Progenitor cell of endocrine pancreas (in vitro differentiated cells): ENCODE measurements at places on chromosomes 16 and 17. TPM values are rescaled to one million over a fixed set of nuclear protein-coding genes. Genes with fewer than 3 reads are reported as not detected.

DNA sequence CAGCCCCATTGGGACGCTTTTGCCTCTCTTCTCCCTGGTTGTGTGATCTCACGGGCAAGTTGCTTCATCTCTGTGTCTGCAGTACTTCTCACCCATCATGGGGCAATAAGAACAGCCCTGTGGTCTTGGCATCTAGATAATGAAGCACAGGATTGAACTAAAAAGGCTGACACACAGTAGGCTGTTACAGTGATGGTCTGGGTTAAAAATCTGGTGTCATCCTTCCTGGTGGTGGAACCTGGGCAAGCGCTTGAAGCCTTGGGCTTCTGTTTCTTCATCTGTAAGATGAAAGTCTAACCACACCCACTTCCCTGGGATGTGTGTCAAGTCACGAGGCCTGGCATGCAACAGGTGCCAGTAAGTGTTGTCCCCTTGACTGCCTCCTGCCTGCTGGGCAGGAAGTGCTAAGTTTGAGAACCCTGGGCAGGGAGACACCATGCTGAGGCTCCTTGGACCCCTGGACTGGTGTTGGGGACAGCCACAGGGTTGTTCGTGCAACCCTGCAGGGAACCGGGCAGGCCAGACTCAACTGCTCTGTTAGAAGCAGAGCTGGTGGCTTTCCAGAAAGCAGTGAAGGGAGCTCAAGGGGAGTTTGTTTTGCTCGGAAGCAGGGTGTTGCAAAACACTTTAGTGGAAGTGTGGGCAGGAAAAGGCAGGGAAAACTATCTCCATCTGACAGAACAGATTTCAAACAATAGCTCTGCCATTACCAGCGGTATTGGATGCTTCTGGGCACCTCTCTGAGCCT, 5.9 kb upstream of the MAP2K3 start:
- no peak overlapping the region for H3K27ac ChIP-seq
- peaks cover 75% of the 10 kb centered on the region for H3K27me3 ChIP-seq
- DNase-seq: no peak
- no peak overlapping the region for H3K4me3 ChIP-seq
- H3K36me3 ChIP-seq: no peaks in the 10 kb centered on the region

The HSPB9 gene
- 0.16 TPM in 1 of 2 replicates, not detected in the other for total RNA-seq

DNA sequence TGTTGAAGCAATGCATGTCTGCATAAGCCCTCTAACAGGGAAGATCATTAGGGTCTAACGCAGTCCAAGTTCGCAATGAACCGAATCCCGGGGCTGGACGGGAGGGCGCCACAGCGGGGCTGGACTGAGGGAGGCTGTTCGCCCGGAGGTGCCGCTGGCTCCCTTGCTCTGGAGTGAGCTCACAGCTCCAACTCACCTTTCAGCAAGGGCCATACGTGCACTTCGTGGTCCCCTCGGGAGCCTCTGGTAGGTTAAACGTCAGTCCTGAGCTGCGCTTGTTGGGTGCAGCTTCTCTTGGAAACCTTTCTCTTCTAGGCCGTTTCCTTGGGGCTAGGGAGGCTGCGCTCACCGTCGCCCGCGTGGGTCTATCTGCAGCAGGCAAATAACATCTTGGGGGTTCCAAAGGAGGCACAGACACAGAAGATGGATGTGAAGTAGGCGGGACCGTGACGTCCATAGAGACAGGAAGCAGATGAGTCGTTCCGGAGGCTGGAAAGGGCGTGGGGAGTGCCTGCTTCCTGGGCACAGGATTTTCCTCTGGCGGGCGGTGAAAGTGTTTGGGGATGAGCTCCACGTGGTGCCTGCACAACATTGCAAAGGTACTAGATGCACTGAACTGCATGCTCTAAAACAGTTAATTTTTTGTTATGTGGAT, 21.9 kb downstream of the ATP2C2 start:
- no peaks in the 10 kb centered on the region for H3K36me3 ChIP-seq
- H3K4me3 ChIP-seq: no peak overlapping the region
- no peaks in the 10 kb centered on the region for H3K4me1 ChIP-seq
- H3K27ac ChIP-seq: no peak overlapping the region

- no peaks in the 10 kb centered on the region for H3K36me3 ChIP-seq
- H3K4me1 ChIP-seq: peaks cover 27% of the 10 kb centered on the region
- H3K27ac ChIP-seq: no peak overlapping the region
- peaks cover 52% of the 10 kb centered on the region for H3K27me3 ChIP-seq
- no peak for DNase-seq
Measured at GRCh38 chr16:77437859-77438258, 3.0 kb upstream of the ADAMTS18 start.

The CCDC78 gene
- total RNA-seq: 2.5 and 3.2 TPM in 2 replicates

- no peaks in the 10 kb centered on the region for H3K27me3 ChIP-seq
- H3K27ac ChIP-seq: no peak overlapping the region
- no peak overlapping the region for H3K4me3 ChIP-seq
- no peak for DNase-seq
Measured at GRCh38 chr17:70604854-70605253, 435.5 kb downstream of the KCNJ2 start.

The CMTM1 gene
- 8.8 and 9.0 TPM in 2 replicates for total RNA-seq

- H3K27me3 ChIP-seq: no peaks in the 10 kb centered on the region
- H3K27ac ChIP-seq: no peak overlapping the region
- H3K4me1 ChIP-seq: no peaks in the 10 kb centered on the region
- no peak for DNase-seq
- no peak overlapping the region for H3K4me3 ChIP-seq
Measured at GRCh38 chr17:59572301-59572924, 7.0 kb downstream of the DHX40 start.

GRCh38 chr16:17101646-17102045, 369.1 kb downstream of the XYLT1 start:
- DNase-seq: no peak
- H3K36me3 ChIP-seq: no peaks in the 10 kb centered on the region
- H3K4me1 ChIP-seq: no peaks in the 10 kb centered on the region

The KRTAP2-3 gene
- total RNA-seq: not detected in 2 replicates

GRCh38 chr17:81907219-81908145, 3.7 kb downstream of the PCYT2 start:
- no peaks in the 10 kb centered on the region for H3K27me3 ChIP-seq
- H3K27ac ChIP-seq: no peak overlapping the region
- no peak for DNase-seq
- H3K4me3 ChIP-seq: no peak overlapping the region

The RAB40B gene
- total RNA-seq: 13.3 and 14.3 TPM in 2 replicates

The CACNB1 gene
- 11.3 and 13.8 TPM in 2 replicates for total RNA-seq

The PIPOX gene
- total RNA-seq: 4.3 and 5.3 TPM in 2 replicates

The PIK3R5 gene
- 0.29 and 0.50 TPM in 2 replicates for total RNA-seq
